ENCODE measurements at places on chromosomes 2 and 18.

- peaks cover 26% of the 10 kb centered on the region for H3K27me3 ChIP-seq
- H3K4me3 ChIP-seq: no peak overlapping the region
- peaks cover 4% of the 10 kb centered on the region for H3K4me1 ChIP-seq
- H3K36me3 ChIP-seq: no peaks in the 10 kb centered on the region
Measured at GRCh38 chr2:74585406-74586185, 31.1 kb downstream of the DOK1 start.

GRCh38 chr2:104901037-104901881 lies 47.3 kb downstream of the POU3F3 start:
- peaks cover 24% of the 10 kb centered on the region for H3K27me3 ChIP-seq
- no peaks in the 10 kb centered on the region for H3K36me3 ChIP-seq
- no peaks in the 10 kb centered on the region for H3K4me1 ChIP-seq
- no peak overlapping the region for H3K4me3 ChIP-seq
- DNase-seq: no peak

GRCh38 chr18:59052965-59053820 lies 86.5 kb upstream of the SEC11C start:
- no peak overlapping the region for H3K4me3 ChIP-seq
- no peak overlapping the region for H3K27ac ChIP-seq
- H3K36me3 ChIP-seq: no peaks in the 10 kb centered on the region

- H3K27ac ChIP-seq: peak overlapping the region; percentile 97
- H3K4me3 ChIP-seq: peak overlapping the region; percentile 95
- H3K27me3 ChIP-seq: peaks cover 5% of the 10 kb centered on the region
- peaks cover 37% of the 10 kb centered on the region for H3K4me1 ChIP-seq
- H3K36me3 ChIP-seq: peaks cover 5% of the 10 kb centered on the region
Measured at GRCh38 chr2:99488539-99489062, 1.2 kb downstream of the REV1 start.

GRCh38 chr2:231720987-231721966 lies 13.0 kb downstream of the PTMA start:
- no peaks in the 10 kb centered on the region for H3K27me3 ChIP-seq
- H3K4me3 ChIP-seq: no peak overlapping the region
- H3K4me1 ChIP-seq: peaks cover 7% of the 10 kb centered on the region
- DNase-seq: no peak

- no peaks in the 10 kb centered on the region for H3K27me3 ChIP-seq
- DNase-seq: no peak
- H3K27ac ChIP-seq: no peak overlapping the region
- no peaks in the 10 kb centered on the region for H3K36me3 ChIP-seq
Measured at GRCh38 chr2:128391679-128392078, 73.0 kb upstream of the HS6ST1 start.

DNA sequence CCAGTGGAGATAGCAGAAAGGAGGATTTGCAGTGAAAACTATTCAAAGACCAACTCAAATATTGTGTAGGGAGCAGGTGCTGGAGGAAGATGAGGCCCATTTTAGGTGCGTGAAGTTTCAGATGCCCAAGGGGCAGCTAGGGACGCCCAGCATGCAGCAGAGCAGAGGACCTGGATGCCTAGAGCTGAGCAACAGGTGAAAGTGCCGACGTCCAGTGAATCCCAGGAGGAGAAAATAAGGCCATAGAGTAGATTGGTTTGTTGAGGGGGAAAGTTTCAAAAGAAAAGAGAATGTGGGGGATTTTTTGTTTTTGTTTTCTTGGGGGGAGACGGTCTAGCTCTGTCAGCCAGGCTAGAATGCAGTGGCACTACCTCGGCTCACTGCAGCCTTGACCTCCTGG lies 53.1 kb downstream of the OSBPL1A start:
- peaks cover 4% of the 10 kb centered on the region for H3K36me3 ChIP-seq
- no peak overlapping the region for H3K4me3 ChIP-seq
- H3K4me1 ChIP-seq: no peaks in the 10 kb centered on the region

DNA sequence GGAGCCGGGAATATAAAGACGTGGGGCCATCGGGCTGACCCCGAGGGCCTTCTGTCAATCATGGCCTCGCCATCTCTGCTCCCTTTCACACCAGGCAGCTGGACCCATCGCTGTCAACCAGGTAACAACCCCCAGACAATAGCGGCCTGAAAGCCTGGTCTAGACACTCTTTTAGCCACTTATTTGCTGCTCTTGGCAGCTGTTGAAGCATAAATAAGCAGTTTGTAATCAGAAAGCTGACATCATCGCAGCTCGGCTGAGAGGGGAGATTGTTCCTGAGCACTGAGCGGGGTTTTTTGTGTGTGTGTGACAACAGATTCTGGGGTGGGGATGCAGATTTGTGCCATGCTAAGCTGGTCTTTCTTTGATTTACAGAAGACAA lies 423.6 kb upstream of the POU3F3 start:
- peaks cover 40% of the 10 kb centered on the region for H3K27me3 ChIP-seq
- H3K4me1 ChIP-seq: peaks cover 5% of the 10 kb centered on the region
- DNase-seq: no peak
- no peak overlapping the region for H3K27ac ChIP-seq
- no peaks in the 10 kb centered on the region for H3K36me3 ChIP-seq

GRCh38 chr18:55735199-55735855 lies 147.3 kb upstream of the TCF4 start:
- no peak for DNase-seq
- no peak overlapping the region for H3K27ac ChIP-seq

- no peak overlapping the region for H3K4me3 ChIP-seq
- DNase-seq: no peak
- H3K27me3 ChIP-seq: peaks cover 5% of the 10 kb centered on the region
- H3K4me1 ChIP-seq: peaks cover 5% of the 10 kb centered on the region
- no peak overlapping the region for H3K27ac ChIP-seq
Measured at GRCh38 chr2:209696836-209697711, 74.6 kb upstream of the UNC80 start.

GRCh38 chr2:128103407-128103806 lies 12.4 kb downstream of the UGGT1 start:
- DNase-seq: no peak
- H3K27ac ChIP-seq: no peak overlapping the region
- no peaks in the 10 kb centered on the region for H3K27me3 ChIP-seq
- H3K4me1 ChIP-seq: no peaks in the 10 kb centered on the region
- peaks cover 11% of the 10 kb centered on the region for H3K36me3 ChIP-seq

- H3K4me1 ChIP-seq: peaks cover 6% of the 10 kb centered on the region
- DNase-seq: no peak
- peaks cover 11% of the 10 kb centered on the region for H3K27me3 ChIP-seq
Measured at GRCh38 chr2:54397426-54397825, 58.7 kb upstream of the SPTBN1 start.

DNA sequence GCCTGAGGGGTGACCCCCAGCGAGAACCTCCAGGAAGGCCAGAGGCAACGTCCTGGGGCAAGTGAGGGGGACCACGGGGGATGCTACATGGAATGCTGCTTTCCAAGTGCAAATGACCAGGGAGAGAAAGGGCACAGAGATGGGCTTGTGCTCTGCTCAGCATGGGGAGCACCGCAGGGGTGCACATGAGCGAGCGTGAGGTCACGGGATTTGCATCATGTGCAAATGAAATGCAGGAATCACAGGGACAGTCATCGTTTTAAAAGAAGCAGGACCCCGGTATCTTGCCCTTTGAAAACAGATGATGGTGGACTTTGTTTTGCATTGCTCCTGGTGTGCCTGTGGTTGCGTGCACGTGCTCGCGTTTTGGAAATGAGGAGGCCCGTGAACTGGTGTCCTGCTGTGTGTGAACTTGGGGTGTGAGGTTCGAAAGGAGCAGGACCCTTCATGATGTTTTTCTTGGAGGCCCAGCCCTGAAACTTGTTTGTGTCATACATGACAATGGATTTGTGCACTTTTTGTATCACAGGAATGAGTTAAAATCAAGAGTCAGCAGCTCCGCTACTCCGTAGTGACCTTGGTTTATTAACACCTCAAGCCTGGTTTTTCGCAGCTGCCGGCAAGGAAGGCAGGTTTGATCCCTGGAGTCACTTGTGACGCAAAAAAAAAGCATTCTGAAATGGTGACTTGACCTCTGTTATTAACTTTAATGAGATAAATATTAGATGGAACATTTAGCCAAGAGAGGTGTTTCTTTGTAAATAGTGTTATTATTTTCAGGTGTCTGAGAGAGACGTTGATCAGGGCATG lies 234.5 kb downstream of the LDLRAD4 start:
- H3K36me3 ChIP-seq: no peaks in the 10 kb centered on the region
- H3K4me3 ChIP-seq: no peak overlapping the region
- no peak overlapping the region for H3K27ac ChIP-seq
- no peak for DNase-seq

DNA sequence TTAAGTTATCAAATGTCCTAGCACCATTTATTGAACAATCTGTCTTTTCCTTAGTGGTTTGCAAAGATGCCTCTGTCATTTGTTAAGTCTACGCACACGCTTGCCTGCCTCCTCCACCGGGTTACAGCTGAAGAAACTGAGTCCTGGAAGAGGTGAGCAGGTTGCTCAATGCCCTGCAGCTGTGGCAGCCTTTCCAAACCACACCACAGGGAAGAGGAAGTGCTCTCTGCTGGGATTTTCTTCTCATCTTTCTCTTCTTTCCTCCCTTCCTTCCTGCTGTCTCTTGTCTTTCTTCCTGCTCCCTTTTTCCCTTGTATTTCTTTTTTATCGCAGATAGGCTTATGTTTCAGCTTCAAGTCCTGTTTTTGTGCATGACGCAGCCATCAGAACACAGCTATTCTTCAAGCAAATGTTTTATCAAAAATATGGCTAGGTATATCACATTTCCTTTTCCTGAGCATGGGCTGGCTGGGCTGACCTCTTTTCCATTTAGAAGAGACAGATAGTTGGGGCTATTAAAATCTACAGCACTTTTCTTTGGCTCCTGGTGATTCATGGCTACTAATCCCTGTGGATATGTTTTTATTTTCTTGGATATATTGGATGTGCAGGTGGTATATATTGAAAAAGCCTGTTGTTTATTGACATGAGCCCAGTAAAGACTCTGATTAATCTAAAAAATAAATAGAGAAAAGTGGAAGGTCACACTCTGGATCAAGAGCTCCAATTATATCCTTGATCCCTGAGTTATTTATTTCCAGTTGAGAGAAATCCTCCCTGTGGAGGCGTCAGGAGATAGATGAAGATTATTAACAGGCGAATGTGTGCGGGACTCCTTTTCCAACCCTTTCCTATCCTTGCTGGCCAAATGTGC lies 214.6 kb downstream of the TSN start:
- no peak for DNase-seq
- H3K4me3 ChIP-seq: no peak overlapping the region
- peaks cover 31% of the 10 kb centered on the region for H3K27me3 ChIP-seq
- no peak overlapping the region for H3K27ac ChIP-seq

GRCh38 chr18:23596183-23596582 lies 9.9 kb upstream of the NPC1 start:
- H3K4me1 ChIP-seq: no peaks in the 10 kb centered on the region
- no peak overlapping the region for H3K27ac ChIP-seq
- peaks cover 4% of the 10 kb centered on the region for H3K27me3 ChIP-seq
- H3K4me3 ChIP-seq: no peak overlapping the region

DNA sequence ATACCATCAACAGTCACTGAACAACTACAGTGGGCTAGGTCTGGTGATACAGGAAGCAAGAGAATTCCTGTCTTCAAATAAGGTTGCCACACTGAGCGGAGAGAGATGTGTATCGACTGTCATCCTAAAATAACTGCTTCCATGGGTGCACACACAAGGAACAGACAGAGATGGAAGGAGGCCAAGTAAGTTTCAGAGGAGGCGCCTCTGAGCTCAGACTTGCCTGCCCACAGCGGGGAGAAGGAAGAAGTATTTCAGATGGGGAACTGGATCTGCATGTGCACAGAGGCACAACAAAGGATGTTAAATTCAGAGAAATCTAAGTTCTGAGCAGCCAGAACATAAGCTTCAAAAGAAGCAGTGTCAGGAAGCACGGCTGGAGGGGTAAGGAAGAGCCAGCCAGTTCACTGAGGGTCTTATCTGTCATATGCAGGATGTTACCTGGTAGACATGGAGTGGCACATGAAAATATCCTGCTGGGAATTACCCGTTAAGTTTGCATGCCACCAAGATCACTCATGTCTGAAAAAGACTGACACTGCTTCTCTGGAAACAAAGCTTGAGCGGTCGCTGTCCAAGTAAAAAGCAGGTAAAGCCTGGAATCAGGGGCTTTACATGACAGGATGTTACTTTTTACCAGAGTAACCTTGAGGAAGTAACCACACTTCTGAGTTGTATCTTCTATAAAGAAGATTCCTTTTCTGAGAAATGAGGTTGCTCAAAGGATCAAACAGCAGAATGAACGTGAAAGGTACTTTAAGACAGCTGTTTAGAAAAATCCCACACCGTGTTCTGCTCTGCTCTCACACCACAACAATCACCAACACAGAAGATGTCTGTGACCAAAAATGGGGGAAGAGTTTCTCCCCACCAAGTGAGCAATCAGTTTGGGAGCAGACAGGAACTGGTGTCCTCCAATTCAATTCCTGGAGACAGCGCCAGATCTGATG lies 260.2 kb downstream of the NBAS start:
- no peaks in the 10 kb centered on the region for H3K4me1 ChIP-seq
- H3K27ac ChIP-seq: no peak overlapping the region
- H3K4me3 ChIP-seq: no peak overlapping the region

DNA sequence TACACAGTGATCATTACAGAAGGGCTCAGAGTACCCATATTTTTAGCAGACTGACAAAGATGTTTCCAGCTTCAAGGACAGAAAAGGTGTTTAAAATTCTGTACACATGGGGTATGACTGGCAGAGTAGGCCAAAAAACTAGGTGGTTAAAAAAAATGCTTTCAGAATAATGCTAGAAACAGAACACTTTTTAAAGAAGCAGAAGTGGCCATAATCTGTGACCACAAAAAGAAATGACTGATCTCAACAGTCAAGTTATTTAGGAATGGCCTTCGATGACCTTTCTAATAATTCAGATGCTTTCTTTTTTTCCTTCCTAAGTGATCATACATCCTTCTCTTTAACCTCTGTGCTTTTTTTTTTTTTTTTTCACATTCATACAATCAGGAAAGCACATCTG lies 4.1 kb upstream of the AQP4 start:
- no peak overlapping the region for H3K4me3 ChIP-seq
- peaks cover 18% of the 10 kb centered on the region for H3K4me1 ChIP-seq
- H3K27ac ChIP-seq: no peak overlapping the region

GRCh38 chr2:230998882-230999281 lies 3.0 kb downstream of the SPATA3 start:
- H3K27me3 ChIP-seq: peaks cover 52% of the 10 kb centered on the region
- no peaks in the 10 kb centered on the region for H3K36me3 ChIP-seq
- no peak for DNase-seq
- H3K4me1 ChIP-seq: no peaks in the 10 kb centered on the region

GRCh38 chr2:120331903-120332302 lies 14.0 kb upstream of the INHBB start:
- H3K27ac ChIP-seq: no peak overlapping the region
- H3K27me3 ChIP-seq: peaks cover 60% of the 10 kb centered on the region
- no peak for DNase-seq
- H3K4me1 ChIP-seq: peaks cover 9% of the 10 kb centered on the region
- H3K4me3 ChIP-seq: no peak overlapping the region
- H3K36me3 ChIP-seq: no peaks in the 10 kb centered on the region

GRCh38 chr2:70116936-70117552 lies 29.8 kb downstream of the PCBP1 start:
- no peaks in the 10 kb centered on the region for H3K36me3 ChIP-seq
- H3K27ac ChIP-seq: no peak overlapping the region
- peaks cover 32% of the 10 kb centered on the region for H3K4me1 ChIP-seq

DNA sequence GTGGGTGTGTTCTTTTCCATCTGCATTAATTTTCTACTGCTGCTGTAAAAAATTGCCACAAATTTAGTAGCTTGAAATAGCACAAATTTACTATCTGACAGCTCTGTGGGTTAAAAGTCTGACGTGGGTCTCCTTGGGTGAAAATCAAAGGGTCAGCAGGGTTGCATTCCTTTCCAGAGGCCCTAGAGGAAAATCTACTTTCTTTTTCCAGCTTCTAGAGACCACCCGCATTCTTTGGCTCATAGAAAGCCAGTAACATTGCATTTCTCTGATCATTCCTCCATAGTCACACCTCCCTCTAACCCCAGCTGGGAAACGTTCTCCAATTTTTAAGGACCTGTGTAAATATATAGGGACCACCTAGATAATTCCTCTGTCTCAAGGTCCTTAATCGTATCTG lies 128.8 kb downstream of the ATL2 start:
- peak overlapping the region; percentile 39 for H3K4me3 ChIP-seq
- H3K27ac ChIP-seq: no peak overlapping the region
- H3K27me3 ChIP-seq: no peaks in the 10 kb centered on the region
- peaks cover 3% of the 10 kb centered on the region for H3K36me3 ChIP-seq

All from type B pancreatic cell (in vitro differentiated cells).